ENCODE measurements at places on chromosomes 6 and 20.

GRCh38 chr6:106128981-106129781 lies 43.0 kb downstream of the PRDM1 start:
- DNase-seq, result no peak

DNA sequence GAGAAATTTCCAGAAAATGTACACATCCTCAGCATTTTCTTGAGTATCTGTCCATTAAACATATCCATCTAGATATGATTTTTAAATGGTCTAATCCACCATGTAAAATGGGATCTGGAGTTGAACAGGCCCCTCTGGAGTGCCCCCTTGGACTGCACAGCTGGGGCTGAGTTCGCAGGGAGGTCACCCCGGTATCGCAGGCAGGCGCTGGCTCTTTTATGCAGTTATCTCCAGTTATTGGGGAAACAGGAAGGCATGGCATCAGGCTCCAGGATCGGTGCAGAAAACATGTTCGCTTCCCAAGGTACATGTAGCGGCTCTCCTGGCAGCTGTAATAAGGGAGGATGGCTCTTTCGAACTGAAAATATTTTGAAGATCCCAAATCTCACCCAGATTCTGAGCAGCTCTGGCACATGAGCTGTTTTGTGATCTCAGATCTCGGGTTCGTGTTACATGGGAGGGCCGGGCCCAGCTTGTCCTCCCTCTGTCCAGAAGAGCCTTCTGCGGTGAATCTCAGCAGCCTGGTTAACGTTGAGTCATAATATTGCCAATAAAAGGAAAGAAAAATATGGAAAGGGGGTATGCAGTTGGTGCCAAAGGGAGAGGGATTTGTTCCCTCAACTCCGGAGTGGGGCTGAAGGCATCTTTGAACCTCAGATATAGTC lies 167.7 kb downstream of the EYA2 start:
- DNase-seq, result no peak

DNA sequence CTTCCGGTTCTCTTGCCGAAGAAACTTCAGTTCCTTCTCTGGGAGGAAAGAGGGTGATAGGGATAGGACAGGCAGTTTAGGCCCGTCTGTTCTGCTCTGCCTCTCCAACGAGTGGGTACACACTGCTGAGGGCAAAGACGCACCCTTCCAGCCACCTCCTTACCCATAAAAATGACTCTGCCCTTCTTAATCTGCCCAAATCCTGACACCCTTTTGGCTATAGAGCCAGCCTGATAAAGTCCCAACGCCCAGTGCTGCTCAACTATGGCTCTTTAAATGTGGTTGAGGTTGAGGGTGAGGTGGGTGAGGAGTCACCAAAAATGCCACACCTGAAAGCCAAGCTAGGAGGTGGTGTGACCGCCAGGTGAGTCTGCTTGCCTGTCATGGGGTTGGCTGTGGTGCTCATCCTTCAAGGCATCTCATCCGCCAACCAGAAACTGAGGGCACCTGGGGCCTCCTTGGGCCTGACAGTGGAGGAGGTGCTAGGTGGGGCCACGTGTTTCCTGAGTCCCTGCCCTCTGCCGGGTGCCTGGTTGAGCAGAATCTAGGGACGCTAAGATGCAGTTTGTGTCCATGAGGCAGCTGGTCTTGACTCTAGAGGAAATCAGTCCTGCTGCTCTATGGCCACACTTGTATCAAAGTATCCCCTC lies 16.3 kb downstream of the CCDC167 start:
- no peak for DNase-seq

GRCh38 chr6:4128748-4129147 lies 6.6 kb downstream of the ECI2 start:
- no peak for DNase-seq

GRCh38 chr6:142345261-142345660 lies 43.5 kb downstream of the ADGRG6 start:
- no peak for DNase-seq

- no peak for DNase-seq
Measured at GRCh38 chr20:48722737-48723191, 105.0 kb downstream of the PREX1 start.

GRCh38 chr6:29509711-29510110 lies 22.0 kb upstream of the MAS1L start:
- DNase-seq, result no peak

DNA sequence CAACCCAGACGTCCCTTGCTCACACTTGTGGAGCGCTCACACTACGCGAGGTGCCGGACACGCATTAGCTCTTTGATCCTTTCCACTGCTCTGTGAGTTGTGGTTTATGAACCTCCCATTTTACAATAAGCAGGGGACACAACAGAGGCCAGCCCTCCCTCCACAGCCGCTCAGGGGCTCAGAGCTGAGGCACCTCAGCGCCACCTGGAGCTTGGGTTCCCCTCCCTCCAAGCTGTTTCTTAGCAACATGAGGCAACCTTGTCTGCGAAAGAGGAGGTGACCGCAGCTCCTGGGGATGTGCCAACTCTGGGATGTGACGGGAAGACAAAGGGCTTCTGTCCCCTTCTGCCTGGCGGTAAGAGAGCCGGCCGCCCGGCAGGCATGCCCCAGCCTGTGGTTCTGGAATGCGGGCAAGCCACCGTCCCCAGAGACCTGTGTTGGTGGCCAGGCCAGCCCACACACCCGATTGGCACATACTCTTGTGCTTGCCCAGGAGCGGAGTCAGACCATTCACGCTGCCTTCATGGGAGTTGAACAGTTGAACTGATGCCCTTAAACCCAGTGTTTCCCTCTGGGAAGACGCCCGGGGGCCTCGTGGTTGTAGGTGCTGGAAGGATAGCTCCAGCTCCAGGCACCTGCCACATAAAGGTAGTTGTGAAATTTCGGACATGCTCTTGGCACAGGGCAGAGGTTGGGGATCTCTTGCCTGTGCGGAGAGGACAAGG lies 44.5 kb downstream of the RBM38 start:
- peak; percentile 26 for DNase-seq

GRCh38 chr6:143195349-143195845 lies 134.7 kb downstream of the AIG1 start:
- no peak for DNase-seq

DNA sequence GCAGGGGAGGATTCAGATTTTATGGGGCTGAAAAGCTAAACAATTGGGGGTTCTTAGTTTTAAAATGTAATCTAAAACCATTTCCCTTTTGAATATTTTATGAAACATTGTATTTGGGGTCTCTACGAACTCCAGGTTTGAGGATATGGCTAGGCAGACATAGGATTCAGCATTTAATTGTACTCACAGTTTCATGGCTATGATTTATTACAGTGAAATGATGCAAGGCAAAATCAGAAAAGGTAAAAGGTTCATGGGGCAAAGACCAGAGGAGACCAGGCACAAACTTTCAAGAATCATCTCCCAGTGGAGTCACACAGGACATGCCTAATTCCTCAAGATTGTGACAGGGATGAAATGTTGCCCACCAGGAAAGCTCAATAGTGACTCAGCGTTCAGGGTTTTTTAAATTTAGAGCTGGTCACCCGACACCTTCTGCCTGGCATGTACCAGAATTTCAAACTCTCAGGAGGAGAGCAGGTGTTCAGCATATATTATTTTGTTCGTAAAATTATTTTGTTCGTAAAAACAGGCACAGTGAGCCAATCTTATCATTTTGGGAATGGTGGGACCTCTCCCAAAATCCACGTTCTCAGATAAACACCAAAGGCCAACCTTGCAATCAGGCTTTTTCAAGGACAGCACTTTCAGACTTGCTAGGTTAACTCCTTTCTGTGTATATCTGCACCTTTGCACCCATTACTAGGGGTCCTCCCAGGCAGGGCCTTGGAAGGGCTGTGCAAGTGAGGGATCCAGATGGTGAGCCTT lies 270.3 kb downstream of the NKAIN2 start:
- DNase-seq, result no peak

- no peak for DNase-seq
Measured at GRCh38 chr6:152201120-152201519, 393.6 kb downstream of the ESR1 start.

- no peak for DNase-seq
Measured at GRCh38 chr20:41540459-41540858, 77.7 kb downstream of the CHD6 start.

DNA sequence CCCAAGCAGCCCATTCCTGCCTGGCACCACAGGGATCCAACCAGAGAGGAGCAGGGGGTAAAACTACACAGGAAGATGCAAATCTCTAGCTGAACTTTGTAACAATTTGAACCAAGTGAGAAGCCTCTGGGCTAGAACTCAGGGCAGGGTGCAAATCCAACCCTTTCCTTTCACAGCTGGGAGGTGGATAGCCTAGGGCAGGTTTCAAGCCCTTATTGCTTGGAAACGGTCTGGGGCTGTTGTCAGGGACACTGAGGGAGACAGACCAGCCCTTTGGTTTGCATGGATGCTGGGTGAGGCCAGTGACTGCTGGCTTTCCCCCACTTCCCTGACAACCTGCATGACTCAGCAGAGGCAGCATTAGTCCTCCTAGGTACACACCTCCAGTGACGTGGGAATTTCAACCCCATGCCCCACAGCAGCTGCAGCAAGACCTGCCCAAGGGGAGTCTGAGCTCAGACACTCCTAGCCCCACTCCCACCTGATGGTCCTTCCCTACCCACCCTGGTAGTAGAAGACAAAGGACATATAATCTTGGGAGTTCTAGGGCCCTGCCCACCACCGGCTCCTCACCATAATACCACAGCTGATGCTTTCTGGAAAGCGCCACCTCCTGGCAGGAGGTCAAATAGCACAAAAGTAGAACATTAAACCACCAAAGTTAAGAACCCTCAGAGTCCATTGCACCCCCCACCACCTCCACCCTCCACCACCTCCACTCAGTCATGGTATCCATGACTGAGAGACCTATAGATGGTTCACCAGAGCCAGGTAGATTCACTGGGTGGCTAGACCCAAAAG lies 797.7 kb upstream of the MAN1A1 start:
- no peak for DNase-seq

DNA sequence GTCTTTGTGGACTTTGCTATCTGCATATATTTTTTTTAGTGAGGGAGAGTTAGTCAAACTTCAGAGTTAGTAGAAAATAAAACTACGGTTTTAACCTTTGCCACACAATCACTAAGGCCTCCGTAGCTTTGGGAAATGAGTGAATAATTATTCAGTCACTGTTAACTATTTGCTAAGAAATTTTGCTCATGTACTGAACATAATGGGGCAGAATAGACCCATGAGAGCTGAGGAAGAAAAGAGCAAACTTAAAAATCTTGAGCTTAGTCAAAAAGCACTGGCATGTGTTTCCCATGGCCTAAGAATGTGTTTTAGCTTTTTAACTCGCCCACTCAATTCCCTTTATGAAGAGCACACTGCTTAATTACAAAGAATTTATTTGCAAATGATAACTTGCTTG lies 60.4 kb upstream of the SUPT3H start:
- no peak for DNase-seq

- no peak for DNase-seq
Measured at GRCh38 chr20:15528391-15529111, 1044.7 kb downstream of the KIF16B start.

DNA sequence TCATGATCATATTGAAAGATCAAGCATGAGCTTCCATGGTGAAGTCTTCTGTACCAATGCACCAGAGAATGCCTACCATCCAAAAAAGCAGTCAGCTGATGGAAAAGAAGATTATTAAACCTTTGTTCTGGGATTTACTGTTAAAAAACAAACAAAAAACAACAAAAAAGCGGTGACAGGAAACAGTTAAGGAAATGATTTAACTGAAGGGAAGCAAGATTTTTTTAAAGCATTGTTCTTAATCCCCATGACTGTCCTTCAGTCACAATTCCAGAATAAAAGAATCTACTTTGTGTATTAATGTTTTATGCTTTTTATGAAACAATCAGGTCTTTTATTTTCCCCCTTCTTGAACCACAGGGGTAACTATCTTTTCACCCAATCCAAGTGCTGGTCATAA lies 23.9 kb downstream of the FAM162B start:
- DNase-seq, result no peak

- DNase-seq, result no peak
Measured at GRCh38 chr20:17590245-17590644, 20.4 kb downstream of the DSTN start.

DNA sequence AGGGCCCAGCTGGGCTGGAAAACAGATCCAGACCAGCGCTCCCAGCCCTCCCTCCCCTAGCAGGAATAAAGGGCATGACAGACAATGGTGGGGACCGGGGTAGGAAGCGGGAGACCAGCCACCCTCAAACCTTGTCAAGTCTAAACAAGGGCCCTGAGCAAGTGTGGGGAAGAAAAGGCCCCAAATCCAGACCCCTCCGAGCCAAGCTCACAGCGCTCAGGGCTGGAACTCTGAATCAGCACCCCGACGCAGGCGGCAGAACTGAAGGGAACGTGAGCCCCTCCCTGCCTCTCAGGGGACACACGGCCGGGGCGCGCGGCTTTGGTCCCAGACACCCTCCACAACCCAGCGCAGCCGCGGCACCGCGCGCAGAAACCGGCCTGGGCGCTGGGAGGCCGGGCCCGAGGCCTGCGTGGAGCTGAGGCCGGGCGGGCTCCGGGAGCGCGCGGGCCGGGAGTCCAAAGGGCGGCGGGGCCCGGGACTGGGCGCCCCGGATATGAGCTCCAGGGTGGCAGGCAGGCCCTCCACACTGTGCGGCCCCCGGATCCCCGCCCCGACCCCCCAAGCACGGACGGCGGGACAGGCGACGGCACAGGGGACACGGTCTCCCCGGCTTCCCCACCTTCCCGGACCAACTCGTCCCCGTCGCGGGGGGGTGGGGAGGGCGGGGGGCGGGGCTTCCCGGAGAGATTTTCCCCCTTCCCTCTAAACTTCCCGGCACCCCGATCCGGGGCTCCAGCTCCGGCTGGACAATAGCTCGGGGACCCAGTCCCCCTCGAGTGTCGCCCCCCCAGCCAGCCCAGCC lies 641 bp downstream of the TEAD3 start:
- no peak for DNase-seq

DNA sequence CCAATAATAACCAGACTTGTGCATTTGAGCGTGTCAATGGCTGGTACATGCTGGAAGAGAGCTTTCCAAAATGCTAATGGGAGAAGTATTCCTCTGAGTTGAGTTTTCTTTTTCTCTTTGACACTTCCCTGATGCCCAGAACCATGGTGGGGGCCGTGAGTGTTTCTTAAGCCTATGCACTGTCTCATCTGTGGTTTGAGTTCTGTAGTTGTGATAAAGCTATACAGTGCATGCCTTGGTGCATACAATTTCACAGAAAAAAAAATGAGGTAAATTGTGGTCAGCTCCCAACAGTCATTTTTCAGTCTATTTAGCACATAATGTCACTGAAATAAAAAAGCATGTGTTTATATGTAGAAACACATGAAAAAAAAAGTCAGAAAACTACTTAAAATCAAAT lies 204.8 kb downstream of the HDGFL1 start:
- DNase-seq, result no peak

DNA sequence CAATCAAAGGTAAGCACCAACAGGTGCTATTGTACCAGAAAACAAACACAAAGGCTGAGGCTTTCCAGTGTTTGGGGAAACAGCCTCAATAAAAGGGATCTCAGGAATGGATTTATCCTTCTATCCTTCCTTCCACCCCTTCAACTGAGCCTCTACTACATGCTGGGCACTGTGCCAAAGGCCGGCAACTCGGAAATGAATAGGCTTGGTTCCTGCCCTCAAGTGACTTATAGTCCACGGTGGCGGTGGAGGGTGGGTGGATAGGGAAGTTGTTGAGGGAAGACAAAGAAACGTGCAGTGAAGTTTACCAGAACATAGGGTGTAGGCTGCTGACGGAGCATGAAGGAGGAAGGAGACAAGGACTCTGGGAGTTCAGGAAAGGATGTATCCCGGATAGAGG lies 73.4 kb upstream of the TAB2 start:
- DNase-seq, result no peak
